ENCODE measurements at places on chromosomes 2 and 18. TPM values are rescaled to one million over a fixed set of nuclear protein-coding genes. Genes with fewer than 3 reads are reported as not detected.

DNA sequence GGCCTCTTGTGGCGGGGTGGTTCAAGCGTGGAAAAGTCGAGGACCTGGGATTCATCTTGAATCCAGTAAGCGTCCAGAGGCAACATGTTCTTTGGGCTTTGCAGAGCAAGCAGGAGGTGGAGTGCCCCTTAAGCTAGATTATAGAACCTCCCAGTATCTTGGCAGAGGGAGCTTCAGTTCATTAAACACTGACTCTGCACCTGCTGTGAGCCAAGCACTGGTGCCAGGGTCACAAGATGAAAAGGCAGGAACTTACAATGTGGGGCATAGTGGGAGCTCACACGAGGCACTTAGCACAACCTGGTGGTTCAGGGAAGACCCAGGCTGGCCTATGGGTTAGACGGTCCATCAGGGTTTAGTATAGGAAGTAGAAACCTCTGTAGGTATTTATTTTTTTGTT is 7.4 kb upstream of the FZD5 start:
- no peak for DNase-seq

DNA sequence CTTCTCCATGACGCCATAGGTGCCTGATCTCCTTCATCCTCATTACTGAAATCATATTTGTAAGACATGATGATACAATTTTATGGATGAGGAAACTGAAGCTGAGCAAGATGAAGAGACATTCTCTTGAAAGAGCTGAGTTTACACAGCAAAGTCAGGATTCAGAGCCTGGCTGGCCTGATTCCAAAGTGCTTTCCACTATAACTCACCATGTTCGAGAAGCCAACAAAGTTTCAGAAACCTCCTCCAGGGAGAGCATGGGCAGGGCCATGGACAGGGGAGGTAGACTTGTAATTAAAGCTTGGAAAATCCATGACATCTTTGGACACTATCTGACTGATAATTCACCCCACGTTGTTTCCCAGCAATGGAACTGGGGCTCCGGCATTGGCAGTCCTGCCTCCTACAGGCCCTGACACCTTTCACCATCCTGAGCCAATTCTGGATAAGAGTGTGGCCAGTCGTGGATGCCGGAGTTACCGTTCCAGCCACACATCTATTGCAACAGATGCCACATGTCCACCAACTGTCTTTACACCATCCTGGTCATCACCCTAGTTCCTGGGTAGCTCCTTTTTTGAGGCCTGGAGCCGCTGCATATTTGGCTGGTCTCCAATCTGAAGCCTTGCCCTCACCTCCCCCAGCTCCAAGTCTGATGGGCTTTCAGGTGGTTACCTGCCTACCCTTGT is 85.0 kb upstream of the PPP1CB start:
- DNase-seq = no peak

DNA sequence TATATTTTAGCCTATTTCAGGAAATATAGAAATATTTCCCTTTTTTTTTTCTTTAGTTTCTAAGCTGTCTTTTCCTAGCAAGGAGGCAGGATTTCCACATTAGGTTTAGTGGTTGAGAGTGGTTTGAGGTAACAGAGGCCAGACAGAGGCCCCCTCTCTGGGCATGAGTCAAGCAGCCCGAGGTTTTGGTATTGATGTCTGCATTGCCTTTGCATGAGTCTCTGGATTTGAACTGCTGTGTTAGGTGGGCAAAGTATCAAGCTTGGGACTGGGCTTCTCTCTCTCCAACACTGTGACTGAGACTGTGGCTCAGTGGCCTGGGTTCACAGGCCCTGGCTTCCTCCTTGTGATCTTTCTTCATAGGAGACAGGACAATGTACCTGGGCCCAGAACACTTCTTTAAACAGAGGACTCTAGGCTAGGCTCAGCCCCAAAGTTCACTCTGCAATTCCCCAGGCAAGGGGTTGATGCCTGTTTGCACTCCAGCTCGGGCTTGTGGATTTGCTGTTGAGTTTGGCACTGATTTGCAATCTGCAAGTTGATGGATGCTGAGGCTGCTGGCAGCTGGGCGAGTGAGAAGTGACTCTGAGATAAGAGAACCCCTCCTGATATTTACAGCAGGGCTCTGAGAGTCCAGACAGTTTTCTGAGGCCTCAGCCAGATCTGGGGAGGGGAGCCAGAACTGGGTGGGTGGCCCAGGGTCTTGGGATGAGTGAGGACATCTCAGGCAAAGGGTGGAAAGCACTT is 271.2 kb downstream of the EN1 start:
- DNase-seq = no peak

DNA sequence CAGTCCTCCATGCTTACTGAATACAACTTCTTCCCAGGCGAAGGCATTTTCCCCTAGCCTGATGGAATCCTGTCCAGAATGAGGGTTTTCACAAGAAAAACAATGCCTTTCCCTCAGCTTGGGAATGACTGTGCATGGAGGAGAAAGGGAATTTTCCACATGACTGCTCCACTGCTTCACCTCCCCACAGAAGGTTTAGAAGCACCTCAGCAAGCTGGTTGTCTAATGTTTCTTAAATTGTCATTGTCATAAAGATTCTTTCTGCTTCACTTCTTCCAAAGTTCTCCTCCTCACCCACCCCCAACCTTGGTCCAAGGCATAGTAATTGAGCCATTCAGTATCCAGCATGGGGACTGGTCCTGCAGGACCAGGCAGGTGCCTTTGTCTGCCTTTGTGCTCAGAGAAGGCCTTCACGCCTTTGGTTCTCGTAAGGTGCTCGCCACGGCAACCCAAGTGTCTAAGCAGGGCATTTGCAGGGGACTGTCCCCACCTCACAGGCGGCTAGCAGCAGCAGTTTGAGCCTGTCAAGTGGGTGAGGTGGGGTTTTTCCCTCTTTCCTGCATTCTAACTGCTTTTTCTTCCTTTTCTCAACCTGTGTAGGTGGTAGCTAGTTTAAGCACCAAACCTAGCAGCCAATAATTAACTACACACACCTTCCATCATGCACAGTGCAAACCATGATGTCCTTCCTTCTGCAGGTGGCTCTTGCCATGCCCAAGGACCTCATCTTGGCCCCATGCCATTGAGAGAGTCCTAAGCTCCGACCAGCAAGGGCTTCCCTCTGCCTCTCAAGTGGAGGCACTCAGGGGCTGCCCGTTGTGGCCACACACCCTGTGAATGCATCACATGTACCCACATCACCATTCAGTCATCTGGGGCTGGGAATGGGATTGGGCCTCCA is 65.7 kb upstream of the BCL2L11 start:
- DNase-seq = no peak

DNA sequence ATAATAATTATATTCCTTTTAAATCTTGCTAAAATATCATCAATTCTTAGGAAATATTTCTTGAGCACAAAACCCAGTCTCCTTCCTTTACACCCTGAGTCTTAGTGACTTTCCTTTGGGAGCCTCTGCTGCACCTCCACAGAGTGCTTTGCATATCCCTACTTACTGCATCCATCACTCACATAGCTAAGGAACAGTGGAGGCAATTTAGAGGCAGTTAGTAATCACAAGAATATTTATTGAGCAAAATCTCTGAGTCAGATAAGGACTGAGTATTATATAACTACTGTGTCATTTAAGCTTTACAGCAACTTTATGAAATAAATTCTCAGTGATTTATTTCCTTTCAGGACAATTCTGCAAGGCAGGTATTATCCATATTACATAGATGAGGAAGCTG is 327.7 kb downstream of the TMX3 start:
- no peak for DNase-seq

GRCh38 chr2:165772183-165772582 is 21.9 kb downstream of the GALNT3 start:
- no peak for DNase-seq

- no peak for DNase-seq
Observed at GRCh38 chr18:26540043-26540628, 8.2 kb downstream of the KCTD1 start.

NAT8 gene
- total RNA-seq = not detected

REG3A gene
- not detected for total RNA-seq

NMS gene
- total RNA-seq = not detected

IL18RAP gene
- 9.0 TPM for total RNA-seq

SLC4A5 gene
- 5.4 TPM for total RNA-seq

FLACC1 gene
- total RNA-seq = 4.3 TPM
